Stimulated activated naive CD4-positive, alpha-beta T cell (primary cell): ENCODE measurements at places on chromosomes 7 and 10.

DNA sequence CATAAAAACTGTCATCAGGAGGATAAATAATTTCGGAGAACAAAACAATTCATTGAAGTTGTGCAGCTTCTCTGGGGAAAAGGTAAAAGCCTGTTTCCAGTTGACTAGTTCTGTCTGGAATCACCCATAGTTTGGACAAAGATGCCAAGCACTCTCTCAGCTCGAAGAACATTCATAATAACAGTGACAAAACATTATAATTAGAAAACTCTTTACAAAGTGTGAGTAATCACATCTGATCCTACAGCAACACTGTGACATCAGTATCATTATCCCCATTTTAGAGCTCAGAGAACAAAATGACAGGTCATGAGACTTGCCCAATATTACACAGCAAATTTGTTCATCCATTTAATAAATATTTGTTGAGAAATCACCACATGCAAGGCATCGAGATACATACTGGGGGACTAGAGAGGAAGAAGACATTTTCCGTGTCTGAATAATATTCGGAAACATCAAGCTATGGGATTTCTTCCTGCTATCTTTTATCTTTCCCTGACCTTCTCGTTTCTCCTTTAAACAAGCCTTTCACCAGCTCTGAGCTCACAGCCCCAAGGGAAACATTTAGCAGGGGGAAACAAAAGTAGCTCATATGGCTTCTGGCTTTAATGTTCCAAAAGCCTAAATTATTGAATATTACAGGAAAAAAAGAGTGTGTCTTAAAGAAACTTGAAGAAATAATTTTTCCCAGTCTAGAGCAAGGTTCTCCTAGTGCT, 123.3 kb upstream of the GHITM start:
- no peak for DNase-seq

DNA sequence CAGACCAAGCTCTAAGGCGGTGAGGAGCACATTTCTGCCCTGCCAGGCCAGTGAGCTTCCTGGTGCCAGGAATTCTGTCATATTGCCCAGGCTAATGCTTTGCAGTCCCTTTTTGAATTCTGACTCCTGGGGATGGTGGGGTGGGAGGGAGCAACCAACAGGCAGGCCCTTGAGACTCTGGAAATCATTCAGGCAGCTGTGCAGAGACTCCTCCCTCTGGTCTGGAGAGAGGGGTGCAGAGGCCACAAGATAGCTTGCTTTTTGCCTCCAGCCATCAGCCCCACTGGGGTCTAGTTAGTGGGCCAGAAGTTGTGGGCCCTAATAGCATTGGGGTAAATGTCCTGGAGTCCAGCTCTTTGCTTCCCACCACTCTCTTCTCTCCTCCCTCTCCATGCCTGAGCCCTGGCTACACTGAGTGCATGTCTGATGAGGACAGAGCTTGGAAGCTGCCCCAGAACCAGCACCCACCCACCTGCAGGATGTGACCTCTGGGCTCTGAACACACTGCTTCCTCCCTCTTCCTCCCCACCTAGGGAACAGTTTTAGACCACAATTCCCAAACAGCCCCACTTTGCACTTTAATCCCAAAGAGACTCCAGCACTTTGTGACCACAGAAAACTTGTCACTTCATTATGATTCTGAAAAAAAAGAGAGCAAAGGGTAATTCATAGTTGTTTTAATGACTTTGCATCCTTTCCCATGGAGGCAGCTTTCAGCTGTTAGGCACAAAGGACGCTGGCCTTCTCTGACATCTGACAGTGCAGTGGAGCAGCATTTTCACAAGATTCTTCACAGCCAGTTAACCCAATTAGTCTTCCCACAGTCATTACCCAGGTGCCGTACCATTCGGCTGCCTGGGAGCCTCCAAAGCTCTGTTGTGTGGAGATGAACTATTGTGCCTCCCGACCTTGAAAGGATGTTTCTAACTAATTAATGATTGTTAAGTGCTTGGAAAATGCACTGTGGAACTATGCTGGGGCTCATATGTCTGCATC, 262.5 kb downstream of the TRIL start:
- no peak for DNase-seq

GRCh38 chr7:35748371-35748770, 52.5 kb upstream of the SEPTIN7 start:
- DNase-seq: no peak

- DNase-seq: no peak
Observed at GRCh38 chr10:93993414-93993781, 333 bp upstream of the PLCE1 start.
